ENCODE measurements at places on chromosomes 2 and 18. TPM values are rescaled to one million over a fixed set of nuclear protein-coding genes. Genes with fewer than 3 reads are reported as not detected.

Gene SLC40A1
- not detected for total RNA-seq

Gene CEP192
- 23.3 TPM for total RNA-seq

Gene KIF5C
- 46.5 TPM for total RNA-seq

Gene NOL4
- 4.4 TPM for total RNA-seq

DNA sequence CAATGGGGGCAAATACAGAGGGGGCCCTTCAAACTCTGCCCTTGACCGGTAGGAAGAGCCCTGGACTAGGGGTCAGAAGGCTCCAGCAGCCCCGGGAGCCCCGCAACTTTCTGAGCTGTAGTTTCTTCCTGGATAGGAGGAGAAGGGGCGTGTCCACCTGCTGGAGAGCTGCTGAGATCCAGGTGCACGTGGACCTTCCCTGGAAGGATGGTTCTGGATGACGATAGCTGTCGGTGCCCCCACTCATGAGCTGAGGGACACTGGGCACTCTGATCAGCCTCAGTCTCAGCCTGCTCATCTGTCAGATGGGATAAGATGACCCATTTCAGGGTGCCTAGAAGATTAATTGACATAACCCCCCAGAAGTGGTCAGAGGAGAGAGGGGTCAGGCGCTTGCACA, 125.2 kb upstream of the HDAC4 start:
- no peak for DNase-seq

- no peak for DNase-seq
These were observed 56.9 kb downstream of the DGKD start for GRCh38 chr2:233411162-233411561.

DNA sequence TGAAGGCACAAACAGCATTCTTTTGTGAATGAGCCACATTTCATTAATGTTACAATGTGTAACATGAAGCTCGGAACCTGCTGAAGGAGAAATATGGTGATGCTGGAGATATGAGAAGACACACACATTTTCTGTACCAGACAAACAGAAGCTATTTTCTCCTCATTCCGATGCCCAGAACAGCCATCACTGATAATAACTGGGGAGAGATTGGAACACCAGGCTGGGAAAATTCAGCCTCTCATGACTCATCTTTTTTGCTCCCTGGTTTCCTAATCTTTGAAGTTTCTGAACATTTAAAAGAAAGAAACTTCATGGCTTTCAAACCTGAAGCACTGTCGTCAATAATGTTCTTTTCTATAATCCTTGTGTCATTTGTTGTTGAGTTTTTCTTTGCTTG, 110.9 kb downstream of the LYPD6 start:
- no peak for DNase-seq

GRCh38 chr2:142422769-142423168, 292.0 kb upstream of the LRP1B start:
- DNase-seq, result no peak

DNA sequence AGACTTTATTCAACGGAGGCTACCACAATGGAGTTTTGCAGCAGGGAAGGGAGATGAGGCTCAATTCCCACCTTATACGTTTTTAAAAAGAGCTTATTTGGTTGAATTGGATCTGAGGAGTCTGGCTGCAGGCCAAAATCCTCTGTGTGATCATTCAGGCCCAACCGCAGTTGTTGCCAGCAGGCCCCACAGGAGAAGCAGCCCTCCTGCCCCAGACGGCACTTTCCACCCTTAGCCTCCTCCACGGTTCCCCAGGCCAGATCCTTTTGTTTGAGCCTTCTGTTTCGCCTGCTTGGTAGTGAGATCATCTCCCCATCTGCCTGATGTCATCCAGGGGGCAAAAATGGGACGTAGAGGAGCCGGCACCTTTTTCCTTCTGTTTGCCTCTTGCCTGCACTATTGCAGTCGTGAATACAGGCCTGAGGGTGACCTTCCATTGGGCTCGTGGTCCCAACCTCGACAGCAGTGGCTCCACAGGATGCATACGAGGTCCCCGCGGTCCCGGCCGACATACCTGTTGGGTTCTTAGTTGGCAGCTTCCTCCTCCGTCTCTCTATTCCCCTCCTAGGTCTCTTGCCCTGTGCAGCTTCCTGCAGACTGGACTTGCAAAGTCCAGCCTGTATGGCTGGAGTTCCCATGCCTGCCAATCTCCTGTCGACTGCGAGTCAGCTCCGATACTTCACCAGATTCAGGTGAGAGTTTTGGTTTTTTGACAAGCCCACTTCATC, 9.3 kb upstream of the GPR35 start:
- DNase-seq, result no peak

All from GM23338 (cell line).